ENCODE measurements at places on chromosomes 12 and 14.

- no peak for DNase-seq
These were observed 7.3 kb downstream of the VAMP1 start for GRCh38 chr12:6463216-6463615.

- no peak for DNase-seq
These were observed 202.5 kb downstream of the CALM1 start for GRCh38 chr14:90599339-90599738.

DNA sequence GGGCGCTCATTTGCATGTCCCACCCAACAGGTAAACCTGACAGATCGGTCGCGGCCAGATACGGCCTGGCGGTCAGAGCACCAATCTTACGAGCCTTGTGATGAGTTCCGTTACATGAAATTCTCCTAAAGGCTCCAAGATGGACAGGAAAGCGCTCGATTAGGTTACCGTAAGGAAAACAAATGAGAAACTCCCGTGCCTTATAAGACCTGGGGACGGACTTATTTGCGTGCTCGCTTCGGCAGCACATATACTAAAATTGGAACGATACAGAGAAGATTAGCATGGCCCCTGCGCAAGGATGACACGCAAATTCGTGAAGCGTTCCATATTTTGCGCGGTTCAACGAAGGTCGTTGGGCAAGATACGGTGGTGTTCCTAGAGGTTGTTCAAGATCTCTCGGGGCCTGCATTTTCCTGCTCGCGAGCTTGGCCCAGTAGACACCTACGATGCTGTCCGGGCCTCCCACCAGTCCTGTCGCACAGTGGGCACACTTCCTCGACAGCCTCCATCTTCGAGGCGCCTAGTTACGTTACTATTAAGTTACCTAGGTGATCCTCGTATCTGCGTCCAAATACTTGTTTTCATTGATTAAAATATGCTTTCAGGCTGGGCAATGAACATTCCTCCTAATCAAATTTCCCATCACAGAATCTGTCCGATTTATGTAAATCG lies at the start of gene RNU6-7:
Gene RNU6-7, plus strand, starts transcription at position 230 of the 675 bp plus-strand sequence.
- no peak for DNase-seq

GRCh38 chr12:55842681-55843429 lies at the start of gene MMP19:
TSS of gene MMP19 (minus strand) at chr12:55842936. CDS start at chr12:55842830, 106 bp downstream.
- peak; percentile 24 for DNase-seq

DNA sequence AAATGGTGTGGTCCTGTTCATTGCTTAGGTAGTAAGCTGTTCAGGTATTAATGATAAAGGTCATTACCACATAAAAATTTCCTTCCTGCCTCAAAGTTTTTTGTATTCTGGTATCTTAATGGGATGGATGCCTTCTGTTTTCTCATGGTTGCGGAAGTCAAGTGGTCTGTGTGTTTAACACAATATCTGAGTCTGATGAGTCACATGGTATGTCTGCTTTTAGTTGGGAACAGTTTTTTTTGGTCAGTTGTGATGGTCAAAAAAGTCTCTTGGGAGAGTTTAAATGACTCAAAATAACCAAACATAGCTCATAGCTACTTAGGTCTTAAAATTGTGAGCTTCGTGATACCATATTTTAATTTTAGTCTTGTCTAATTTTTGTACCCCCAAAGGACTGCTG lies 40.7 kb downstream of the STK38L start:
- peak; percentile 59 for DNase-seq

- peak; percentile 63 for DNase-seq
These were observed 44.0 kb upstream of the SMUG1 start for GRCh38 chr12:54232790-54233189.
